ENCODE measurements at places on chromosomes 5 and 9.
A peak's percentile ranks its signal among the peaks of the same experiment; 100 is the strongest.

DNA sequence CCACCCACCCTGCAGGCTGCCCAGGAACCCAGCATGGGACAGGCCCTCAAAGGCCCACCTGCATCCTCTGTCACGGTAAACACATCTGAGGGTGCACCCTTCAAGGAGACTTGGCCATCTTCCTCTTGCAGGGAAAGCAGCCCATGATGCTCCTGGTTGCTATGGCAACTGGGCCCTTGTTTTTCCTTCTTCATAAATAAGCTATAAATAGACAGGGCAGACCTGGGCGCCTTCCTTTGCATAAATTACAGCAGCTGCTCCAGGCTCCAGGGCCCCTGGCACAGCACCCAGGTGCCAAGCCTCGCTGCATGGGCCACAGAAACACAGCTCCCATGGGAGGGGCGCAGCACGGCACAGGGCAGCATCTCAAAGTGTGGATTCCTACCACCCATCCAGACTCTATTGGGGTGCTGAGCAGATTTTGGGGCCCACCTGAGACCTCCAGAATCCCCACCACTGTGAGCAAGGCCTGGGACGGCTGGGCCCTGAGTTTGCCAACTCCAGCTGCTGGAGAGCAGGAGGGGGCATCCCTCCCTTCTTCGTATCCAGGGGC lies 5.8 kb upstream of the PSMB7 start:
- peak; percentile 14 for DNase-seq

DNA sequence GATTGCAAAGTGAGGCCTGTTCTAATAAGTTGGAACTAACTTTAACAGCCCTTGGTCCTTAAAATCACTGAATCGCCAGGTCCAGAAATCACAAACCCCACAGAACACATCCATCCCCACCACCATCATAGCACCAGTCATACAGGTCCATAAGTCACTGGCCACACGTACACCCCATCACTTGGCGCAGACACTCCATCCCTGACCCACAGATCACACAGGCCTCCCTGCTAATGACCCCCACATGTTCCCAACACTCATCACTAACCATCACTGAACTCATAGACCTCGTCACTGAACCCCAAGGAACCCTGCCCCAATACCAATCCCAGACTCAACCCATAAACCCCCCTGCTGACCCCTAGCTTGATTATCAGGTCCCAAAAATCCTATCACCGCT lies 41.2 kb upstream of the ZNF300 start:
- no peak for DNase-seq

DNA sequence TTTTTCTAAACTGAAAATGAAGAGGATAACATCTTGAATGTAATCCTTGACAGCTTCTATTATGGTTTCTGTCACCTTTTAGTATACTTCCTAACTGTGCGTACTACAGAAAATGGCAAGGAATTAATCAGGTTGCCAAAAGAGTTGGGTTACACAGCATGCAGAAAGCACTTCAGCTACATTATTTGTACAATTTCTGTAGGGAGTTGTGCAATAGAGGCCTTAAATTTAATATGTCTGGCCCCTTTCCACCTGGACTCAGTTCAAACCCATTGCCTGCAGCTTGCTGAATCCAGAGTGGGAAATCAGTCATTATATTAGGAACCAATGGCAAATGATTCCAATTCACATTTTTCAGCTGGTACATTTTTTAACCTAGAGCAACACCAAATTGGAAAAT lies 549.7 kb downstream of the CSNK1G3 start:
- DNase-seq = no peak

GRCh38 chr9:85941966-85942912 lies 1.3 kb downstream of the NAA35 start:
- no peak for DNase-seq

- no peak for DNase-seq
Observed at GRCh38 chr9:75013735-75014134, 14.4 kb downstream of the CARNMT1 start.

- no peak for DNase-seq
Observed at GRCh38 chr9:114050646-114051045, 27.5 kb downstream of the AMBP start.

GRCh38 chr5:38562444-38563210 lies 6.2 kb upstream of the LIFR start:
- no peak for DNase-seq

DNA sequence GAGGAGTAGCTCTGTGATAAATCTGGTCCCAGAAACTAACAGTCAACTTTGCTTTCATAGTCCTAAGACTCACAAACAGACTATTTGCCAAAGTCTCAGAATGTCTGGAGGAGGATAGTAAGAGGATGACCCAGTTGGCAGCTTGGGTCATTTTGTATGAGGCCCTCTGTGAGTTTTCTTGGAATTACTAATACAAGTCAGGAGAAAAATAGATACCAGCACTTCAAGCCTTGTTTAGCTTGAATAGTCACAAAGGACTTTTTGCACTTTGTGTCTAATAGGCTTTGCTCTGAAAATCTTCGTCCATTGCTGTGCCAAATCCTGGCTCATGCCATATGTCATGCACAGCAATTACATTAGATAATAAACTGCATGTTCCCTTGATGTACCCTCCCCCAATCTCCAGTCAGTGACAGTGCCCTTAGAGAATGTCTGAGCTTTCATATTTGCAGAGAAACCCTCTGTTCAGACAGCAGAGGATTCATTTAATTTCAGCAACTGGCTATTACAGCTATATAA lies 612.8 kb downstream of the CSNK1G3 start:
- DNase-seq = no peak

GRCh38 chr5:64210866-64211265 lies 45.2 kb downstream of the RNF180 start:
- no peak for DNase-seq

DNA sequence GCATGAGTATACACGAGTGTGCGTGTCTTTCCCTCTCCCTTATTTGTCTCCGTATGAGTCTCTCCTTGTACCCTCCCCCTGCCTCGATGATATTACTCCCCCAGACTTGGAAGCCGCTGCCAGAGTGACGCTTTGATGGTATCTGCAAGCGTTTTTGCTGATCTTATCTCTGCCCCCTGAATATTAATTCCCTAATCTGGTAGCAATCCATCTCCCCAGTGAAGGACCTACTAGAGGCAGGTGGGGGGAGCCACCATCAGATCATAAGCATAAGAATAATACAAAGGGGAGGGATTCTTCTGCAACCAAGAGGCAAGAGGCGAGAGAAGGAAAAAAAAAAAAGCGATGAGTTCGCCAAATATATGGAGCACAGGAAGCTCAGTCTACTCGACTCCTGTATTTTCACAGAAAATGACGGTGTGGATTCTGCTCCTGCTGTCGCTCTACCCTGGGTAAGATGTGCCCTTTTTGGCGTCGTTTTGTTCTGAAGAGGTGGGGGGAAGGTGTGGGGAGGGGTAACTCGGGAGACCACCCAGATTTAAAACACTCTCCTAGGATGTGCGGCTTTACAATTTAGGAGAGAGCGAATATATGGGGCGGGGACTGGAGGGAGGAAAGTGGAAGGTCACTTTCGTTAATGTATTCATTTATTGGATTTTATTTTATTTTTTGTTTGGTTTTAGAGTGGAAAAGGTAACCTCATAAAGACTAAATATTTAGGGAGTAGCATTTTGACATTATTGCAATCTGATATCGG lies at the start of gene GABRG2:
Gene GABRG2 (plus strand): TSS at position 119 of the 757 bp plus-strand sequence. CDS start 227 bp downstream, at position 346.
- DNase-seq = no peak

DNA sequence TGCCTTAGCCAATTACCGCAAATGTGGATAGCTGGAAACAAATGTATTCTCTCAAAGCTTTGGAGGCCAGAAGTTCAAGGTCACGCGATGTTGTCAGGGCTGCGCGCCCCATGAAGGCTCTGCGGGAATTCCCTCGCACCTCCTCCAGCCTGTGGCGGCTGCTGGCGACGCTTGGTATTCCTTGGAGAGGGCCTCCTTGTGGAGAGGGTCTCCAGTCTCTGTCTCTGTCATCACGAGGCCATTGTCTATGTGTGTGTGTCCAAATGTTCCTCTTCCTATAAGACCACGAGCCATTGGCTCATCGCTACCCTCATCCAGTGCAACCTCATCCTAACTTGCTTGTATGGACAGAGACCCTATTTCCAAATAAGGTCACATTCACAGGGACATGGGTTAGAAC lies 97.5 kb downstream of the ANKRD33B start:
- no peak for DNase-seq

DNA sequence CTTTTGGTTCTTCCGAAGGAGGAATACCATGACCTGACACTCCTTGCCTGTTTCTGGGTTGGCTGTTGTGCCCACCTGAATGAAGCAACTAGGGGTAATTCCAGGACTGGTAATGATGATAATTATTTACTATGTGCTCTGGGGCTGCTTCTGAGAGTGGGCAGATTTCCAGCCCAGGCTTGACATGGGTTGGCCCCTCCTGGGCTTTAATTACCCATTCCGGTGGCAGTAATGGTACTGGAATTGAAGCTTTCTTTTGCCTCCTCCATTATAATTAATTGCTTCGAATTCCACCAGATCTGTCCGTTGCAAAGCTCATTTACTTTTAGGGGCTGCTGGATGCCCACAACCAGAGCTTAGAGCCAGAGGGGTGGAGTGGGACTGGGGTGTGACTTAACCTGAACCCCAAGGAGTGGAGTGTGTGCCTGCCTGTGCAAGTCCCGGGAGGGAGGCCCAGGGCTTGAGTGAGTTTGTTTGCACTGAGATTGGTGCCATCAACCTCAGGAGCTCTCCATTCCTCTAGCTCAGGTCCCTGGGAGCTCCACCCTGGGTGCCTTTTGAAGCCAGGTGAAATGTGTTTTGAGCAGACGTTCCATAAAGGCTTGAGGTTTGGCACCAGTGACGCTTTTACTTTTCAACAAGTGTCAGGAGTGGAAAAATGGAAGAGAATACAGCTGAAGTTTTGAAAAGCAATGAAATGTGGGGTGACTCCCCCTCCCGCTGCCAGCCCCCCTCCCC lies 214.6 kb downstream of the PDZD2 start:
- no peak for DNase-seq

- DNase-seq = no peak
Observed at GRCh38 chr5:95915999-95916686, 45.5 kb downstream of the ELL2 start.

DNA sequence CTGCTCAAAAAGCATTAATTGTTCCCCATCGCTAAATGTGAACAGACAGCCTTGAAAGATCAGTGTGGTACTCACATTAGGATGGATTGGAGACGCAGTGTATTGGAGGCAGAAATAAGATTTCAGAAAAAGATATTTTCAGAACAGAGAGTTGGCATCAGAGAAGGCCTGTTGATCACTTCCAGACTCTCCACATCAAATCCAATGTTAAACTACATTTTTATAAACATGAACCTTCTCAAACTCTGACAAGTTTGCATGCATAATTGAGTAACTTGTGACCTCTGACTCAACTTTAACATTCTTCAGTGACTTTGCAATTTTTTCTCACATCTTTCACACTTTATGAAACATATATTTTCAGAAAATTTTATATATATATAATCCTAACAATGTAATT lies 919.6 kb upstream of the SEMA6A start:
- DNase-seq = no peak

DNA sequence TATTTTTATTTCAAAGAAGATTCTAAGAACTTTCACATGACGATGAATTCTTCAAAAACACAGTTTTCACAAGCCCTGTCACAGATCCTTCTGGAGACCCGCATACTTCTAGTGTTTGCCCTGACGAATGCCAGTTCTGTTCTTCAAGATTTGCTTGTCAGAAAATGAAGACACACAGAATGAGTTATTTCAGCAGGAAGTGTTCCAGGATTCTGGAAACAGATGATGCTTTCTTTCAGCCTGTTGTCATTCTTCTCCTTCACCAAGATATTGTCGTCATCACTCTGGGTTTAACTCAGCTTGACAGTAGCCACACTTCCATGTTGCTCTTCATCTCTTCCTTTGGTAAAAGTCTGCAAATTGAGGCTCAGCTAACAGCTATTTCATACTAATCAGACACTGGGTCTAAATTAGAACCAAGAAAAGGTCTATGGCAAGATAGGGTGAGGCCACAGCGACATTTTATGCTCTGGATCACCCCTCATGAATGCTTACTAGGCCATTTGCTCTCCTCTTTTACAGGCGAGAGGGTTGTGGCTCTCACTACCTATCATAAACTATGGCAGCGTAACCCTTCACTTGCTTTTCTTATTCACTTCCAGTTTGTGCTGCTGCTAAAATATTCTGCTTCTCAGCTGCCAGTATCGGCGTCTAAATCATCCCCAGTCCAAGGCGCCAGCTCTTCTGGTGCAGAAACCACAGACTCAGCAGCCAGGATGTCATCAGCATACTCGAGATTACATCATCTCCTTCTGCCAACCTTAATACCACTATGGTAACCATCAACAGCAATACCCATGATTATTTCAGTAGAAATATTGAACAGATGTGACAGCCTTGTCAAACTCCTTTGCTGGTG lies 159.6 kb upstream of the TBCA start:
- peak; percentile 23 for DNase-seq

DNA sequence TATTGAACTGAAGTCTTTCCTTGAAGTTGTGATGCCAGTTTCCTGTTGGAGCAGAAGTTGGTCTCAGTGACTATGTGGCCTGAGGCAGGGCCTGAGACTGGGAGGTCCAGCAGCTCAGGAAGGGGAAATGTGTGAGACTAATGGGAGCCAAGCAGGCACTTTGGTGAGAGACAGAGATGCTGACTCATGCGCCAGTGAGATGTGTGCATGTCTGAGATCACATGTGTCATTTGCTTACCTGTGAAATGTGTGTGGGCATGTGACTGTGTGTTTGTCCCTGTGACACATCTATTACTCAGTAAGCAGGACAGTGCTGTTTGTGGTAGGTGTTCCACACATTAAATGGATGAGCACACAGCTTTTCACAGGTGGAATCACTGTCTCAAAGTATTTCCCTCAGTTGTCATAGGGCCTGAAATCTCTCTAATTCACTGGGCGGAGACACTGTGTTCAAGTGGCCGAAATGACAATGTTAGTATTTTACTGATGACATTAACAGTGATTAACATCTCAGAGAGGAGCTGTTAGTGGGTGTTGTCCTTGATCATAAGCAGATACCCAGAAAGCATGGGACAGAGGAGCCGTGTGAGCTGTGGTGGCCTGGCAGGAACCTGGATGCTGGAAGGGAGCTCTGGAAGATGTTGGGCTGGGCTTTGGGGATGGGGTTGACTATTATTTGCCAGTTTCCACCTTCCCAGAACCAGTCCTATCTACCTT lies 7.4 kb downstream of the NPR2 start:
- DNase-seq = no peak

GRCh38 chr9:130254747-130255630 lies 10.6 kb upstream of the HMCN2 start:
- DNase-seq = no peak

DNA sequence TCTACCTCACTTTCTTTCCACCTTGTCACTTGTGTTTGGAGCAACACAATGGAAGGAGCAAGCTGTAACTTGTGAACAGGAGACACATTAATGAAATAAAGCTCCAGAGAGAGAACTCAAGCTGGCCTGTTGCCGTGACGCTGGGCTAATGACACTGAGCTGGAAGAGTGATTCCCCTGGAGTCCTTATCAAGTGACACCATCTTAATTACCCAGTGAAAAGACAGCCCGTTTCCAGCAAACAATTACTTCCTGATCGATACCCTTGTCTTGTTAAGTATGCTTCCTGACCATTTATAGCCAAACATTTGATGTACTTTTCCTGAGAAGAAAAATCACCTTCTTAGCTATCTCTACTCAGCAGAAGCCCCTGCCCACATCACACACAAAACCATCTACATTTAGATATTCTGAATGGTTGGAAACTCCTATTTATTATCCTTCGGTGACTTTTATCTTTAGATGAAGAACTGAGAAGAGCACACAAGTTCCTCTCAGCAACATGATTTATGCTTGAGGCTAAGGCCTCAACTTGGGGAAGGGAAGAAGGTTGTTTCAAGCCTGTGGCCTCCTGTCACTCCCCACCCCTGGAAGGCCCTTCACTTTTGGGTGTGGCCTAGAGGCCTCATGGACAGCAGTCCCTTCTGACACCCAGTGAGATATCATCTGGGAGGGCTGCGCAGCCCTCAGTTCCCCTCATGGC lies 34.1 kb downstream of the CRHBP start:
- no peak for DNase-seq

GRCh38 chr5:179113945-179114641 lies 53.9 kb downstream of the ZNF354C start:
- DNase-seq = no peak
